ENCODE measurements at places on chromosomes 1 and 21. TPM values are rescaled to one million over a fixed set of nuclear protein-coding genes. Genes with fewer than 3 reads are reported as not detected.

DNA sequence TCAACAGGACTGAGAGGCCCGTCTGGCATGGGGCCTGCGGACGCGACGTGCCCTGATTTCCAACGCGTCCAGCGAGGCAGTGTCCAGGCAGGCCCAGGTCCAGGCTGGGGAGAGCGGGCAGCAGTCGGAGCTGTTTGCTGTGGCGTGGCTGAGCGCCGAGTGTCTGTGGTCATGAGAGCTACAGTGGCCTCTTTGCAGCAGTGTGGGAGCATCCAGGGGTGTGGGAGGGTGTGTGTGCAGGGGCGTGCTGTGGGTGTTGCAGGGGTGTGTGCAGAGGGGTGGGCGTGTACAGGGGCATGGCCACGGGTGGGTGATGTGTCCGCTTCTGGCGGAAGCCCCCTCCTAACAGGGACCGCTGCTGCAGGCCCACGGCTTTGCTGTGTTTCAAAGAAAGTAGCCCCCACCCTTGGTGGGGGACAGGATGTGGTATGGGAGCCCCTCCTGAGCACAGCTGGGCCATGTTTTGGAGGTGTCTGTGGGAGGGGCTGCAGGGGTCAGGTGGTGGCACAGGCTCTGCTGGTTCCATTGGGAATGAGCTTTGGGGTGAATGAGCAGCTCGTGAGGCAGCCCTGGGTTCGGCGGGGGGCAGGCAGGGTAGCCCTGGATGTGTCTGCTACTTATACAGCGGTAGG, 17.7 kb downstream of the PLCH2 start:
- DNase-seq, result no peak

GRCh38 chr1:23425193-23425494, 596 bp upstream of the TCEA3 start:
- DNase-seq, result no peak

DNA sequence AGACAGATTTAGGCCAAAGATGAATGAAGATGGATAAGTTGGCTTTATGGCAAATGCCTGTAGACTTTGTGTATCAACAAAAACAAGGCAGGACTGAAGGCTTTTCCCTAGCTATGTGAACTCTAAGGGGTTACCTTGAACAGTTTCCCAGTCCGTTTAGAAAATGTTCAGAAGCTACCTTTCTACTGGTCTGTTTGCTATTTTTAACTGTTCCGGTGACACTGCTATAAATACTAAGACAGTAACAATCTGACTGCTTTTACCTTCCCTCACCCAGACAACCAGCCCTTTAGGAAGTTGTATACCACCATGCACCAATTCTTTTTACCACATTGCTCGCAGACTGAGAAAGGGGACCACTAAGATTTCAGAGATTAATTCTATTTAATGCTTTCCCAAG, 102.2 kb downstream of the PHTF1 start:
- no peak for DNase-seq

Gene MIXL1
- polyA plus RNA-seq, result 0.23 TPM

- no peak for DNase-seq
These were observed 243.9 kb downstream of the RRAGC start for GRCh38 chr1:38615680-38616079.

DNA sequence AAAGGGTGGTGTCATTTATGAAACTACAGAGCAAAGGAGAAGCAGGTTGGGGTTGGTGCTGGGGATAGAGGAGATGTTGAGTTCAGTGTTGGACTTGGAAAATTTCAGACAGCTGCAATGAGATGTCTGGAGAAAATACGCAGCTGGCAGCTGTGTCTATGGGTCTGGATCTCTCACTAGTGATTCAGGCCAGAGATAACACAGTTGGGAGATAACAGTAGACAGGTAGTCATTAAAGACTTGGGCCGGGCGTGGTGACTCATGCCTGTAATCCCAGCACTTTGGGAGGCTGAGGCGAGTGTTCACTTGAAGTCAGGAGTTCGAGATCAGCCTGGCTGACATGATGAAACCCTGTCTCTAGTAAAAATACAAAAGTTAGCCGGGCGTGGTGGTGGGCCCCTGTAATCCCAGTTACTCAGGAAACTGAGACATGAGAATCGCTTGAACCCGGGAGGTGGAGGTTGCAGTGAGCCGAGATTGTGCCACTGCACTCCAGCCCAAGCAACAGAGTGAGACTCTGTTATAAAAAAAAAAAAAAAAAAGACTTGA, 2.5 kb upstream of the TFAP2E start:
- DNase-seq, result no peak

DNA sequence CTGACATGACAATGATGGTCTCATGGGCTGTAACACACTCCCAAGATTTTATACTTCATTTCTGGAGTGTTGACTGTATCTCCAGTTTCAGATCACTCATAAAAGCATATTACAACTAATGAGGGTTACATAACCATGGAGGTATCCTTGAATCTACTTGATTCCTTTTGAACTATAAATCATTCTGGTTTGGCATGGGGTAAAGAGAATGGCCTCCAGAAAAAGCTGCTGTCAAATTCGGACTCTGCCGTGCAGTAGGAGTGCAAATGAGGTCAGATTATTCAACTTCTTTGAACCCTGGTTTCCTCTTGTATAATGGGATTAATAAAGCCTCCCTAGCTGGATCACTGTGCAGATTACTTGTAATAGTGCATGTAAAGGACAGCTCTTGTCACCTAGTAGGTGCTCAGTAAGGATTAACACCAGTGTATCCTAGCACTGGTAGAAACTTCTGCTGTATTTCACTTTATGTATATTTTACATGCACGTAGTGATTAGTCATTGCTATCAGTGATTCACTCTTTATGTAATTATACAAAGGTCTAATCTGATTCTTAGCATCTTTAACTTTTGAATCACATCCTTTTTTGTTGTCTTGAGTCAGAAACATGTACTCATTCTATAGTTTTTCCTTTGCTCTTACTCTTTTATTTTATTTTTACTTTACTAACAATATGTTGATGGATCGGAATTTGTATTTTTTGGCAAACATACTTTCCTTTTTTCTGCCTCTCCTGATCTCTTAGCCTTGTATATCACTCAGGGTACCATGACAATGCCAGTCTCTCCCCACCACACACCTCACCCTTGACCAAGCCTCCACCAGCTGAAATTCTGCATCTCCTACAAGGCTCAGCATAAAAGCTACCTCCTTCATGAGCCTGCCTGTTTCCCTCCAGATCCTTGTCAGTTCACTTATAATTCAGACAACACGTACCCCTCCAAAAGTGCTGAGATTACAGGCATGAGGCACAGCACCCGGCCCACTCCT, 3.2 kb downstream of the LRRC8C start:
- DNase-seq, result no peak

DNA sequence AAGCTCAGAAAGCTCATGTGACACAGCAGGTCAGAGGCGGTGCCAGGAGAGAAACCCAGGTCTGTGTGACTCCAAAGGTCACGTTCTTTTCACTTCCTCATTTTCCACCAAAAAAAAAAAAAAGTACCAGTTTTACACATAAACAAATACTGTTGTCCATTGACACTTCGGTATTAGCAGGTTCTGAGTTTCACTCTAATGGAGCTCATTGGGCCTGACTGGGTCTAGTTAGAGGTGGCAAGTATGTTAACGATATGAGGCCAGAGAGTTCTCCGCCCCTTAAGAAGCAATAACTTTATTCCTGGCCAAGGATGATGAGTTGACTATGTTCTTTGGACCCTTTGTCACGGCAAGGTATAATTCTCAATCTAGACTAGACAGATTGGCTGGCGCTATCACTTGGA, 30.0 kb upstream of the SDE2 start:
- DNase-seq, result no peak

GRCh38 chr1:92913093-92913819, 48.0 kb downstream of the DIPK1A start:
- no peak for DNase-seq

Gene USH2A
- 0.01 TPM for polyA plus RNA-seq

DNA sequence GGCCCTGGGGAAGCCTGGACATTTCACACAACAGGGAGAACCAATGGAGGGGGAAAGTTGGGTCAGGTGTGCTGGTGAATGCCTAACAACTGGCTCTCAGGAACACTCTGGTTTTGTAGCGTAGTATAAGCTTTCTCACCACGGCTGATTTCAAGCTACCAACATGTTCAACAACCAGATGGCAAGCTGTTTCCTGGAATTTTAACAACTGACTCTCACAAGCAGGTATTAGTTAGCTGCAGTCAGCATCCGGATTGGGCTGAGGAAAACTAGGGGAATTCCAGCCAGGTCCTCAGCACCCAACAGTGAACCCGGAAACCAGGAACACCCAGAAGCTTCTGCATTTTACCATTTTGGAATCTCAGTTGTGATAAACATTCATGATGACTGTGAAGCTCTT, 162.3 kb upstream of the CAMK1G start:
- DNase-seq, result no peak

DNA sequence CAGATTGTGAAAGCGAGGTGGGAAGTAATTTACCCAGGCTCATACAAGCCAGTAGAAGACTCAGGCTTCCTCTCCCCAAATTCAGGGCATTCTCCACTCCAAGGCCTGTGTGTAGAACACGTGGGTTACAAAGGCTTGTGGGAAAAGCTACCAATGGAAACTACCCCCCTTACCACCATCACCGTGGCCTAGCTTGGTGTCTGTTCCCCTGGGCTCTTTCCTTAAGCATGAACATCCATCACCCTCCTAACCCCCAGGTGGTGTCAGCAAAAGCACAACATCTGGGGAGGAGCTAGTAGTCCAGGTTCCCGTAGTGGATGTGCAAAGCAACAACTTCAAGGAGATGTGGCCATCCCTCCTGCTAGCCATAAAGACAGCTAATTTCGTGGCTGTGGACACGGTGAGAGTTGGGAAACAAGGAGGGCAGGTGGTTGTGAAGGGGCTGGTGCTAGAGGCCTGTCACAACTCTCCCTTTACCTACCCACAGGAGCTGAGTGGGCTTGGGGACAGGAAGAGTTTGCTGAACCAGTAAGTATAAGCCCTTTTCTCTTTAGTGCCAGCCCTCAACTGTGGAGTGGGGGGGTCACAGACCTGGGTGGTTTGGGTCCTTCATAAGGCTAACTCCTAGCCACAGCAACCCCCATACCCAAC, 701 bp upstream of the MUTYH start:
- DNase-seq, result no peak

GRCh38 chr1:246591504-246591903, 25.2 kb downstream of the CNST start:
- no peak for DNase-seq
